HCEC 1CT (cell line): ENCODE measurements at places on chromosomes 7 and 10.

DNA sequence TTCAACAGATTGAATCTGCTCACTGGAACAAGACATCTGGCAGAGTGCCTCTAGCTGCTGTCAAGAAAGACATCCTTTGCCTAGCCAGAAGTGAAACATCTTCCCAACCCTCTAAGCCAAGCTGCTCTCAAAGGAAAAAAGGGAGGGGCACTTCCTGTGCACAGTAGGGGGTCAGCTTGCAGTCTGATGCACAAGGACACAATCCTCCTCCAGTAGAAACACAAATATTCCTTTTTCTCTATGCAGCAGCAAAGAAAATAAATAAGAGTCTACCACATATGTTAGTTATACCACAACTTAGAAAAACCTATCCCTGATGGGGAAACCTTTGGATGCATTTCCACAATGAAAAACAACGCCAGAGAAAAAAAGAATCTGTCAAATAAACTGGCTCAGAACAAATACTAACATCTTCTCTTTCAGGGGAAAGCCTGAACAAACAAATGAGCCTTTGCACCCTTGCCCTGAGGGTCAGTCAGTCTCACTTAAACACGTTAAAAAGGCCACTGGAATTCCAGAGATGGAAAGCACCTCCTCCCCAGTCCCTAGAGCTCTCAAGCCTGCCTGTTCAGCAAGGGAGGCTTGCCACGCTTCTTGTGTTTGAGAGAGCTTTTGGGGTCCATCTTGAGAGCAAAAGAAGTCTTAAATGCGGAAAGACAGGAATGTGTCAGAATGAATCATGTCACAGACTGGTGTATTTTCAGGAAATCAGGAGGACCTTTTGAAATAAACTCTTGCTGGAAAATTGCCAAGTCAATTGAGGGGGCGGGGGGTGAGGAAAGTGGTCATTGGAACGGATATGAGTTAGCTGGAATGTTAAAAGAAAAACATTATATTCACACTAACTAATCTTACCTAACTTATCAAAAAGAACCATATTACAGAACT lies 7.5 kb downstream of the LAMB1 start:
- DNase-seq, result peak; percentile 86

DNA sequence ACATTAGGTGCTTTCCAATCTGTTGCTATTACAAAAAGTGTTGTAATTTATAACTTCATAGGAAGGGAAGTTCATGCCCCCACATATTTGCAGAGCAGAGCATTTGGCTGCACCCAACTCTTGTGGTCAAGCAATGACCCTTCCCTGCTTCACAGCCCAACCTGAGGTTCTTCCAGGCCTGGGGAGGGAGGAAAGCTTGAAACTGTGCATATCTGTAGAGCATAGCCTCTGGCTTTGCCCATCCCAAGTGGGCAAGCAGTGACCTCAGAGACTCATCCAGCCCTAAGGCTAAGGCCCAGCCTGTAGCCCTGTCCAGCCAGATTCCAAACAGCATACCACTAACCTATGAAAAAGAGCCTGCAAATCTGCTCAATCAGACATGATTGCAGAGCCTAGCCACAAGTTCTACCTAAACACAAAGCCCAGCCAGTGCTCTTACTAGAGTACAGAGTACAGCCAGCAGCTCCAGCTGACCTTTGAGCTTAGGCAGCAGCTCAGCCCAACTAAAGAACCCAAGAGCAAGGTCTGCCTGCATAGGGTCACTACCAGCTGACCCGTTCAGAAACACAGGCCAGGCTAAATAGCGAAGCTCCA lies 14.4 kb upstream of the GSTK1 start:
- no peak for DNase-seq

GRCh38 chr10:14519785-14520184 lies 189.1 kb upstream of the FRMD4A start:
- DNase-seq, result no peak

- no peak for DNase-seq
Measured at GRCh38 chr7:26551740-26552139, 260.1 kb downstream of the SNX10 start.

- peak; percentile 52 for DNase-seq
Measured at GRCh38 chr7:131110297-131111080, 217.2 kb upstream of the MKLN1 start.

DNA sequence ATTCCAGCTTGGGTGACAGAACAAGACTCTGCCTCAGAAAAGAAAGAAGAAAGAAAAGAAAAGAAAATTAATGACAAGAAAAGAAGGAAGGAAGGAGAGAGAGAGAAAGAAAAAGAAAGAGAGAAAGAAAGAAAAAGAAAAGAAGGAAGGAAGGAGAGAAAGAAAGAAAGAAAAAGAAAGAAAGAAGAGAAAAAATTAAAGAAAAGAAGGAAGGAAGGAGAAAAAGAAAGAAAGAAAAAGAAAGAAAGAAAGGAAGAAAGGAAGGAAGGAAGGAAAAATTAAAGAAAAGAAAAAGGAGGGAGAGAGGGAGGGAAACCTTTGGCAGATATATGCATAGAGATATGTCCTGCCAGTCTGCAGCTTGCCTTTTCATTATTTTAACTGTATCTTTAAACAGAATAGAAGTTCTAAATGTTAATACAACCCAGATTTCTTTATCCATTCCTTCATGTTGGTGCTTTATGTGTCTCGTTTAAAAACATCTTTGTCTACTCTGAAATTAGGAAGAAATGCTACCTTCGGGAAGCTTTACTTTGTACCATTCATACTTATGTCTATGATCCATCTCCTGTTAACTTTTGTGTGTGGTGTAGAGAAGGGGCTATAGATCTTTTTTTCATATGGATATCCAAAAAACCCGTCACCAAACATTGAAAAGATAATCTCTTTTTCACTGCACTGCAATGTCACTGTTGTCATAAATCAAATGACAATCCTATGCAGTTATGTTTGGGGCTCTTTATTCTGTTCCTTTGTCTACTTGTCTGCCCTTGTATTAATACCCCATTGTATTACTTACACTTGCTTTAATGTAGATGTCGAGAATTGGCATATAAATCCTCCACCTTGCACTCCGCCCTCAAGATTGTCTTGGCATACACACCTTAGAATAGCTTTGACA lies 70.8 kb downstream of the VSTM4 start:
- DNase-seq, result no peak

DNA sequence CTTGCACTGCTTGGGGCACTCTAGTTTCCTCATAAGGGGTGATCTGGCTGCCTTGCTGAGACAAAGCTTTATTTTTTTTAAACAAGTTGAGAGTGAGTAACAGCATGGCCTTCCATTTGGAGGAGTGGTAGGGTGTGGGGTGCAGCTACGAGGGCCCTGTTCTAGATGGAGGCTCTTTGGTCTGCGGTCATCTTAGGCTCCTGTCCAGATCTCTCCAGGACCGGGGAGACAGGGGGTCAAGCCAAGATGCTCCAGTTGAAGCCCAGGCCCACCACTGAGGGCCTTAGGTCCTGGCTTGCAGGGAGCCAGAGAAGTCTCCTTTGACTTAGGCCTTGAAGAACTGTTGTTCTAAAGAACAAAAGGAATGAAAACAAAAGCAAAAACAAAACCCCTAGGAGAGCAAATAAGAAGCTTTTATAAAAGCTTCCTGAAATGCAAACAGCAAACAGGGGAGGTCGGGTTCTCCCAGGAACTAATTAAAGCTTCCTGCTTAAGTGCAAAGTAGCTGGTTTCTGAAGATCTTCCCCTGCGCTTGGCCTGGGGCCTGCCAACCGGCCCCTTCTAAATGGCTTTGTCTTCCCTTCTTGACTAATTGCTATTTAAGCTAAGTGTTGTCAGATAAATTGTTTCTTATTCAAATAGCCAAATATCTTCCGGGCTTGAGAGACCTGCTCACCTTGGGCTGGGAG lies 259.2 kb downstream of the GLRX3 start:
- no peak for DNase-seq

- DNase-seq, result no peak
Measured at GRCh38 chr10:117556356-117556755, 13.8 kb downstream of the EMX2 start.

GRCh38 chr7:55592492-55592891 lies 20.2 kb upstream of the VOPP1 start:
- DNase-seq, result no peak

DNA sequence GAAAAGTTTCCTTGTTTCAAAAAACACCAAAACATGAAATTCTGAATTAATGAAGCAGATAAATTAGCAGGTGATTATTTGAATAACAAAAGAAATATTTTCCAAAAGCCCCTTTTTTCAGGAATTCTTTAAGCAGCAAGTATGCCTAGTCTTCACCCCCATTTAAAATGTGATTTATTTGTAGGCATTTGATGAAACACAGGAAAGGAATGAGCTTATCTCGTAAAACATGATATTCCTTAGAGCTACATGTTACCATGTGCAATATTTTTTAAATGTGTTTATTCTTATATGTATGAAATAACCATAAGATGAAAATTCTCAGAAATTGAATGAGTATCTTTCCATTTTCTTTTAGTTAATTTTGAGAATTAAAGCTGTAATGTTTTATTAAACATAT lies 106.1 kb downstream of the CHN2 start:
- no peak for DNase-seq

GRCh38 chr7:143429770-143430698 lies 13.2 kb upstream of the TAS2R60 start:
- peak; percentile 75 for DNase-seq

GRCh38 chr7:108261560-108262255 lies 131.5 kb upstream of the LAMB4 start:
- DNase-seq, result no peak

GRCh38 chr7:94590526-94591162 lies 65.3 kb downstream of the SGCE start:
- DNase-seq, result no peak
